ENCODE measurements at places on chromosomes 2 and 18.
A peak's percentile ranks its signal among the peaks of the same experiment; 100 is the strongest.

DNA sequence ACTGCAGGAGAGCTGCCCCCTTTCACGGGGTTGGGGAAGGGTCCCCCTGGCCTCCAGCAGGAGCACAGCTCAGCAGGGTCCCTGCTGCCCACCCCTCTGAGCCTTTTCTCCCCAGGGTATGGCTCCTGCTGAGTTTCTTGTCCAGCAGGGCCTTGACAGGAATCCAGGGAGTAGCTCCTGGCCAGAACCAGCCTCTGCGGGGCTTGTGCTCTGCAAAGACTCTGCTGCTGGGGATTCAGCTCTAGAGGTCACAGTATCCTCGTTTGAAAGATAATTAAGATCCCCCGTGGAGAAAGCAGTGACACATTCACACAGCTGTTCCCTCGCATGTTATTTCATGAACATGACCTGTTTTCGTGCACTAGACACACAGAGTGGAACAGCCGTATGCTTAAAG, 21.2 kb downstream of the FOSL2 start:
- no peak for DNase-seq

DNA sequence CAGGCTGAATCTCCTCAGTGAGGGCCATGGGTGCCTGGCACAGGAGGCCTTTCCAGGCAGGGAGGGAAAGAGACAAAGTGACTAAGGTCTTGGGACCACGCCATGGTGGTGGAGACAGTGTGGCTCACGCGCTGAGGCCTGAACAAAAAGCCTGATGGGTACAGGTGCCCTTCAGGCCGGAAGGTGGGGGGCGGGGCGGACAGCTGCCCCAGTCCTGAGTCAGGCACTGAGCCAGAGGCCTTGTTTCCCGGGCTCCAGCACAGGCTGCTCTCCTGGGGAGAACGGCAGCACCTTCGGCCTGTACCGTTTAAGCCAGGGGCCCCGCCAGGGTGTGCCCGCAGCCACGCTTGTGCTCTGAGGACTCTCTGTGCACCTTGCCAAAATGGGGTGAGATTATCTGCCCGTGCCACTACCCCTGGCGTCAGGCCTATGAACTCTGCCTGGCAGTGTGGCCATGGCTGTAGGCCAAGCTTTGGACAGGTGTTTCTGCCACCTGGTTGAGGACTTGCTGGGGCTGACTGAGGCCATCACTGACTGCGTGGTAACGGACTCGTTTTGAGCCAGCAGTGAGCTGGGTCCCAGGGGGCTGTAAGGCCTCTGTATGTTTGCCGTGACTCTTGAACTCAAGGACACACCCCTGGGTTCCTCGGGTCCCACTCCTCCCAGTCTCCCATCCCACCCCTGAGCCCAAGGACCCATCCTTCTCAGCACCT, 31.7 kb upstream of the DNMT3A start:
- peak; percentile 19 for DNase-seq

DNA sequence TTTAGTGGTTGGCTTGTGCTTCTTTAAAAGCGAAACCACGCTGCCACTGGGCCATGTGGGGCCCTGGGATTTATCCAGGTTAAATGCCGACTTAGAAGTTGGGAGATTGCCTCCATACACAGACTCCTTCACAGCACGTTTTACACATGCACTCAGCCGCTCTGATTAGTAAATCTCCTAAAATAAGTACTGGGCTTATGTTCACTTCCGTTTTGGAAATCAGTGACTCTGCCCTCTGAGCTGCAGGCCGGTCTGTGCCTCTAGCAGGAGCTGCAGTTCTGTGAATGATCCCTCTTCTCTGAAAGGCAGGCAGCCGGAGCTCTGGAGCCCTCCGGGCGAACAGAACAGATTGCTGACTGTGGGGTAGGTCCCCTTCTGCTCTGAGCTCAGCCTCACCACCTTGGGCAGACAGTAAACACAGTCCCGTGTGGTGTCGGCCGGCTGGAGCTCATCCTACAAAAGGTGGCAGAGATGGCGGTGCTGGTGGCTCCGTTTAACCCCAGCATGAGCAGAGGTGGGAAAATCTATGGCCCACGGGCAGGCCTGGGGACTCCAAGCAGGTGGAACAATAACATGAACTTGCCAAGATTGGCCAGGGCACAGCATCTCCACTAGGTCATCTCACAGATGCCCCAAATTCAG, 9.8 kb upstream of the RAB17 start:
- no peak for DNase-seq

DNA sequence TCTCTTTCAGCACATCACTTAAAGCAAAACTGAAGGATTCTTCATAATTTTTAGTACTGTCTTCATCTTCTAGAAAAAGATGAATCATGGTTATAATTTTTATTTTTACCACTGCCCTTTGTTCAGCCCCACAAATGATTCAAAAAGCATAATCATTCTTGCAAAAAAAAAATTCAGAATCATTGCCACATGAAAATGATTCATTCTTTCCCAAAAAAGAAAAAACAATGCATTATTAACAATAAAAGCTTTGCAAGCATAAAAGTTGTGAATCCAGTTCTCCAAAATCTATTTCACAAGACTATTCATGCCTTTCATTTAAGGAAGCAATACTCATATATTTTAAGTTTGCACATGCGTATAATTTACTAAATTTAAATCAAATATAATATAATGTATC, 204.8 kb downstream of the RBM43 start:
- no peak for DNase-seq

DNA sequence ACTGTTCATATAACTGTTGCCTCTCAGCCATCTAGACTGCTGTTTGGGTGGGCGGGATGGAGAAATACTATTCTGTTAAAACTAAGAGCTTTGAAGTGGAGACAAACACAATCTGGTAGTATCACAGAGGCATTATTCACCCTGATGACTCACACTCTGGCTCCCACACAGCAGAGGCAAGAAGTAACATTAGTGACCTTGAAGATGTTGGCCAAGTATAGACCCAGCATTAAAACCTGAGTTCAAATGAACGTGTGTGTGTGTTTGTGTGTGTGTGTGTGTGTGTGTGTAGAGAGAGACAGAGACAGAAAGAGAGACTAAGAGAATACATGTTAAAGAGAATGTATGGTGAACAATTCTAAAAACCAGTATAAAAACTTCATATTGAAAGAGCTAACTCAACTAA, 22.5 kb upstream of the ACVR1 start:
- peak; percentile 53 for DNase-seq

GRCh38 chr2:56741601-56742102, 557.9 kb downstream of the CCDC85A start:
- DNase-seq = no peak

DNA sequence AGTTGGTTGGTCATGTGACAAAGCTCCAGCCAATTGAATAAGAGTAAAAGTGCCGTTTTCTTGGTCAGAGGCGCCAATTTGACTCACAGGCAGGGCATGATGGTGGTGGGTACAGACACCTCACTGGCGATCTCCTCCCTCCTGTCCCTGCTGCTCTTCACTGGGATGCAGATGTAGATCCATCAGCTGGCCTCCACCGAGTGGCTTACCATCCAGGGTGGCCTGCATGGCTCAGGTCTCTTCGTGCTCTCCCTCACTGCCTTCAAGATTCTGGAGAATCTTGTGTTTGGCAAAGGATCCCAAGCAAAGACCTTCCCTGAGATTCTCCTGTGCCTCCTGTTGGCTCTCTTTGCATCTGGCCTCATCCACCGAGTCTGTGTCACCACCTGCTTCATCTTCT, 12.9 kb downstream of the SIX2 start:
- DNase-seq = no peak

DNA sequence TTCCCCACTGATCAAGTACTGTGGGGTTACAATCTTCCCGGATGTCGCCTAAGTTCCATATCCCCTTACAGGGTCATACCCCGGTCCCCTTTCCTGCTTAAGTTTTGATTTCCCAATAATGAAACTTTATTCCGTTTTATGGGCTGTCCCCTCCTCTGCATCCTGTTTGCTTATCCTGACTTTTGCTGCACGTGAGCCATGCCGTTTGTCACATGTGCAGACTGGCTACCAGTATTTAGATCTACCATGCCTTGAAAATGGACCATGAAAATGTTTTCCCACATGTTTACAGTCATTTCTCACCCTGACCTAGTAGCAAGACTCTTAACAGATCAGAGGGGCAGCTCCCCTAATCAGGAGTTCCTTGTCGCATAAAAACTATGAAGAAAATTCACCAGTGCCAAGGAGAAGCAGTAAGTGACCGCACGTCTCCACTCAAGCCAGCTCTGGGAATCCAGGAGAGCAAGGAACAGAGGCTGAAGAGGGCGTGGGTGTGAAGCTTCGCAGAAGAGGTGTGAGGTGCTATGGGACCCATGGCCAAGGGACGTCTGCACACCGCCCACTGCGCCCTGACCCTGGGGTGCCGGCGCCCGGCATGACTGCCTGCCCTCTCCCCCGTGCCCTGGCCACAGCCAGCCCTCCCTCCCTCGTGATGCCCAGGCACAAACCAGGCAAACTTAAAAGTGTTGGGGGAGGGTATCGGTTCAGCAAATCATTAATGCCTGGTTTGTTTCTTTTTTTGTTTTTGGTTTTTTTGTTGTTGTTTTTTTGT, 440.8 kb upstream of the SALL3 start:
- DNase-seq = no peak

GRCh38 chr2:208671284-208671683, 264.7 kb downstream of the PTH2R start:
- DNase-seq = peak; percentile 29

GRCh38 chr2:182636699-182637098, 79.4 kb upstream of the DNAJC10 start:
- no peak for DNase-seq

DNA sequence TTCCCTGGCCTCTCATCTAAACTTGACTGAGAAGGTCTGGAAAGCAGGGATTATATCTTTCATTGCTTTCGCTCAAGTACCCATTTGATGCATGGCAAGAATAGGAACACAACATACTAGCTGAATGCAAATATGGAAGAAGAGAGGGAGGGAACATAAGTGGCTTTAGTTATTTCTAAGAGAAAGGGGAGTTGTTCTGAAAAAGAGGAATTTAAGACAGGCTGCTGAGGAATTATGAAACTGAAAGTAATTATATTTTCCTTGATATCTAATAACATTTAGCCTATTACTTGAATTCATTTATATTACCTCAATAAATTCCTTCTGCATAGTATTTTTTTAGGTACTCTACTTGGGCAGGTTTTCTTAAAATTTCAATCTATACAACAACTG, 105.8 kb upstream of the TTN start:
- no peak for DNase-seq

DNA sequence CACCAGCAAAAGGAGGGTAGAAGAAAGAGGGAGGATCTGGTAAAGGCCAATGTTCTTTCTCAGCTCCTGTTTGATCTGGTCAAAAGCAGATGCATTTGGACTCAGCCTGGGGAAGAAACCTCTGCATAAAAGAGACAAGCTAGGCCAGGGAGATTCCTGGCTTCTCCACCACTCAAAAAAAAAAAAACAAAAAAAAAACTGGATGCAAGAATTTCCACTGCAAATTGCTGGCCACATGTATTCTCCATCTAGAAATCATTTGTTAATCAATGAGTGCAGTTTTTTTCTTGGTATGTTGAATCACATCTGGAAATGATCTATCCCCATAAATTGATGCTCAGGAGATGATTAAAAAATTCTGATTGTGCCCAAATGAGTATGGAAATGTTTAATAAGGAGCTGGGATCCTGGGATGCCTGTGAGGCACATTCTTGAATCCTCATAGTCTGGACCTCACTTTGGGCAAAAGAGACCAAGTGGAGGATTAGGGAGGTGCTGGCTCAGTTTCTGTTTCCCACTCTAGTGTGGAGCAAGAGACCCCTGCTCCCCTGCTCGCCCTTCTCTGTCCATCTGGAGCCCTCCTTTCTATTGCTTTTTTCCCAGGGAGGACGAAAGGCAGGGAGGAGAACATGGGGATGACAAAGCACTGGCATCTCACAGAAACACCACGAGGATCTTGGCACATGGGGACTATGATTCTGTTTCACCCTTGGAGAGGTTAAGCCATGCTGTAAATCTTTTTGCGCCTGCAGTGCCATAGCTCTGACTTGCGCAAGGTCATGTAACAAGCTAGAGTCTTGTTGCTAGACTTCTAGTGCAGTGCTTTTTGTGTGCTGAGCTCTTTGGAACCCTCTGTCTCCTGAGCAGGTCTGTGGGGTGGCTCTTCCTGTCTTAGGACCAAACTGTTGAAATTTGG, 57.6 kb downstream of the APOB start:
- DNase-seq = no peak

GRCh38 chr2:25207078-25207545, 38.7 kb upstream of the POMC start:
- DNase-seq = no peak

DNA sequence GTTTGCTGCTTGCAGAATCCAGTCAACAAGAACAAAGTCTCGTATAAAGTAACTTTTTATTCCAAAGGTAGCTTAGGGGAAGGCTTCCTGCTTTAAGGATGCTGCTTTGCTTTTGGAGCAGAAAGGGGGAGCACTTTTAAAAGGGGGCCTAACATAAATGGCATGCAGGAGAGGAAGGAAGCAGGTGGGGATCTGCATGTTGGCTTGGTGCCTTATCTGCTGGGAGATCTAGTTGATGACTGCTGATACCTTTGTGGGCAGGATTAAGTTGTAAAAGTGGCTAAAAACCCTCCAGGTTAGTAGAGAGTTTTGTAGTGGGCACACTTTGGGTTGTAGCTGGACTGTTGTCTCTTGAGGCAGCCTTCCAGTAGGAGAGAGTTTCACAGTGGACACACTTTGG, 22.5 kb downstream of the UBR3 start:
- no peak for DNase-seq

GRCh38 chr2:237967463-237967951, 693 bp downstream of the UBE2F start:
- no peak for DNase-seq

DNA sequence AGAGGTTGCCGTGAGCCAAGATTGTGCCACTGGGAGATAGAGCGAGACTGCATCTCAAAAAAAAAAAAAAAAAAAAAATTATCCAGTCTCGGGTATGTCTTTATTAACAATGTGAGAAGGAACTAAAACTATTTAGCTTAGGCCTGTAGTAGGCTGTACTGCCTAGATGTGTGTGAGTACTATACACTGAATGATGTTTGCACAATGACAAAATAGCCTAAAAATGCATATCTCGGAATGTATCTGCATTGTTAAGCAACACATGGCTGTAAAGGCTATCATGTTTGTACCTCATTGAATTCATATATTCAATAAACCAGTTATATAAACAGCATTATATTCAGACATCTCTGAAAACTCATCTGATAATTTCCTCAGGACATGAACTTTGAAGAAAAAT, 191.2 kb upstream of the SESTD1 start:
- no peak for DNase-seq

DNA sequence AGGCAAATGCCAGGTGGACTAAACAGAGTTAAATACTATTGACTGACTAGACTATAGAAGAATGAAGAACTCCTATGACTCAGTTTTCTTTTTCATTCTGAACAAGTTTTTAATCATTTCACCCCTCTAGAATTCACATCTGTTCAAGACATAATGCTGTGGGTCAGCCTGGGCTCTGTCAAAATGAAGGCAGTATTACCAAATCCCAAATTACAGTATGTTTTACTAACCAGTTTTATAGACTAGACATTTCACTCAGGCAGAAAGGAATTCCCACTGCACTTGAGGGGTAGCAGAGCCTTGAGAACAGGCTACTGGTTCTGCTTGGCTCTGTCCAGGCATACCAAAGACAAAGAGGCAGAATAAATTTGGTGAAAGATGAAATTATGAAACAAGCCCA, 511.7 kb downstream of the EPHA4 start:
- DNase-seq = no peak

GRCh38 chr2:217099561-217099960, 239.7 kb upstream of the TNP1 start:
- no peak for DNase-seq

- DNase-seq = no peak
Measured at GRCh38 chr18:9008200-9008708, 94.2 kb upstream of the NDUFV2 start.

Data from hematopoietic multipotent progenitor cell treated with erythropoietin and hydrocortisone succinate and interleukin-3 and kit ligand, for 8 days (in vitro differentiated cells).